ENCODE measurements at places on chromosomes 2 and 18.

- no peak for DNase-seq
Measured at GRCh38 chr2:146978577-146979555, 866.0 kb upstream of the ACVR2A start.

DNA sequence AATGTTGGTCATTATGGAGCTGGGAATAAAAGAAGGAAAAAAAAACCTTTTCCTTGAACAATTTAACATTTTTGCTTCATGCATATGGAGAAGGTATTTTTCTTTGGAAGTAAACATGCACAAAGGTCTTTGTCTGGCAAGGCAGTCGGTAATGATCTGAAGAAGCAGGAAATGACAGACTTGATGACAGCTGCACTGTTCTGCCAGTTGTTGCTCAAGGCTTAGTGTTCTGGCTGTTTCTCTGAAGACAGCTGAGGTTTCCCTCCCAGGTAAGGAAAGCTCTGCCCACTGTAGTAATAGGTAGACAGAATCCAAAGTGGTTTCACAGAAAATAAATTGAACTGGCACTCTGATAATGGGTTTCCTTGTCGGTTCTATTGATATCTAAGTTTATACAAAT is 308.4 kb upstream of the GCFC2 start:
- DNase-seq = no peak

GRCh38 chr2:26099933-26100332 is 66.0 kb downstream of the RAB10 start:
- DNase-seq = no peak

DNA sequence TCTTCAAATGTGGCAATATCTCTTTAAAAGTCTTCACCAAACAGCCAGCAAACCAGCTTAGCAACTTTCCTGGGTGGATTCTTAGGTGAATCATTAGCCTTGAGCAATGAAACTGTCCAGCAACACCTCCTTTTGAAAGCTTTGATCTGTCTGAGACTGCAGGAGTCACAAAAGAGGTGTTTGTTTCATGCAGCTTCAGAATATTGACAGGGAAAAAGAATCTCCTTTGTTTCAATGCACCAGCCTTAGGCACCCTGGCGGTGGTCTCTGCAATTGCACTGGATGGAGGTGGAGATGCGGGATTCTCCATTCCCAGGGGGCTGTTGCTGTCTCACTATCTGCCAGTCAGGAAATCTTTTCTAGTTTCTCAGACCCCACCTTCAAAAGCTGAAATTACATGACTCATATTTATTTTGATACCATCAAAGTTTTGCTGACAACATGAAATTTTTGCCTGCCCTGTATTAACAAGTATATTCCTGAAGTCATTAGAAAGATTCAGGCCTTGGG is 76.0 kb upstream of the DSG1 start:
- DNase-seq = peak; percentile 45

- DNase-seq = no peak
Measured at GRCh38 chr2:6394276-6394675, 471.4 kb downstream of the CMPK2 start.
